ENCODE measurements at places on chromosomes 7 and 10.

DNA sequence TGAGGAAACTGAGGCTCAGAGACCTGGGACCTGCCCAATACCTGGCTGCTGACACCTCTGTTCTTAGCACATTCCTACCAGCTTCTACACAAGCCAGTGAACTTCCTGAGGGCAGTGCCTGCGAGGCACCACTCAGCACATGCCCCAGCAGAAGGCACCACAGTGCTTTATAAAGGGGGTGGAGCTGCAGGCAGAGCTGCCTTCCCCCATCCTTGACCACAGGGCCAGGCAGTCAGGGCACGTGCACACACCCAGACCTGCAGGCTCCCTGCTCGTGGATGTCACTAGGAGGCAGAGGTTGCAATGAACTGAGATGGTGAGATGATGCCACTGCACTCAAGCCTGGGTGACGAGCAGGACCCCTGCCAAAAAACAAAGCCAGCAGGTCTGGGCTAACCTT, 39.2 kb upstream of the TUBB8 start:
- no peak for DNase-seq

GRCh38 chr7:69791739-69792138, 193.5 kb downstream of the AUTS2 start:
- DNase-seq: no peak

- DNase-seq: no peak
Measured at GRCh38 chr7:134254311-134254710, 62.4 kb downstream of the SLC35B4 start.

DNA sequence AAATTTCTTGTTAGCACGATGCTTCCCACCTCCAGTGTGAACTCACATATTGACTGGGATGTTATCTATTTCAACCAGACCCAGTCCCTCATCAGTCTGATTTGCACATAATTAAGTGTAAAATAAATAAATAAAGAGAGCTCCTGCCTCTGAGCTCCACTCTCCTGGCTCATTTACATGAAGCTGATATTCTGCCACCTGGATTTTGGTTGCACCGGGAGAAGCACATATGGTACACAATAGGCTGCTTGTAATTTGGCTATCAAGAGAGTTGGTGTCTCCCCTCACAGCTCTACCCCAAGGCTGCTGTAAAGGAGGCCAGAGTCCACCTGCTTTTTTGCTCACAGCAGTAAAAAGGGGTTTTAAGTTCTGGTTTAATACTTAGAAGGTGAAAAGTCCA, 610.5 kb downstream of the KCNMA1 start:
- no peak for DNase-seq

DNA sequence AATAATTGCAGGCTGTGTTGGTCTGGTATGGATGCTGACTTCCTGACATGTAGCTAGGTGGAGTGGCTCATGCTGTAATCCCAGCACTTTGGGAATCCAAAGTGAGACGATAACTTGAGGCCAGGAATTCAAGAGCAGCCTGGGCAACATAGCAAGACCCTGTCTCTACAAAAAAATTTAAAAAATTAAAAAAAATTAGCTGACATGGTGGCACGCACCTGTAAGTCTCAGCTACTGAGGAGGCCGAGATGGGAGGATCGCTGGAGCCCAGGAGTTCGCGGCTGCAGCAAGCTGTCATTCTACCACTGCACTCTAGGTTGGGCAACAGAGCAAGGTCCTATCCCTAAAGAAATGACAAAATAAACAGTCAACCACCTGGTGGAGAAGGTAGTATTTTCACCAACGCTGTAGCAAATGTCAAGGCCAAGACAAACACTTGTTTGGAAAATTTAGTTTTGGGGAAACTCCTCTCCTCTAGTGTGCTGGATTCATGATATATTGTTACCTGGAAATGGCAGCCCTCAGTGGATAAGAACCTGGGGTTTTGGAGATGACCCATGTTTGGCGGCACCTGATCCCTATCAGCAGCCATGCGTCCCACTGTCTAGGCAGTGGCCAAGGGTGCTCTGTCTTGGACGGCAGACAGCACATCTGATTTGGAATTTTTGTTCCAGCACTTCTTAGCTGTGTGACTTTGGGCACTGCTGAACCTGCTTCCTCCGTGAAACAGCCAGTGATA, 29.5 kb downstream of the CUX1 start:
- DNase-seq: no peak

Measured in endothelial cell of umbilical vein (primary cell).